Activated naive CD8-positive, alpha-beta T cell treated with anti-CD3 and anti-CD28 coated beads for 36 hours (primary cell): ENCODE measurements at places on chromosomes 4 and X.

DNA sequence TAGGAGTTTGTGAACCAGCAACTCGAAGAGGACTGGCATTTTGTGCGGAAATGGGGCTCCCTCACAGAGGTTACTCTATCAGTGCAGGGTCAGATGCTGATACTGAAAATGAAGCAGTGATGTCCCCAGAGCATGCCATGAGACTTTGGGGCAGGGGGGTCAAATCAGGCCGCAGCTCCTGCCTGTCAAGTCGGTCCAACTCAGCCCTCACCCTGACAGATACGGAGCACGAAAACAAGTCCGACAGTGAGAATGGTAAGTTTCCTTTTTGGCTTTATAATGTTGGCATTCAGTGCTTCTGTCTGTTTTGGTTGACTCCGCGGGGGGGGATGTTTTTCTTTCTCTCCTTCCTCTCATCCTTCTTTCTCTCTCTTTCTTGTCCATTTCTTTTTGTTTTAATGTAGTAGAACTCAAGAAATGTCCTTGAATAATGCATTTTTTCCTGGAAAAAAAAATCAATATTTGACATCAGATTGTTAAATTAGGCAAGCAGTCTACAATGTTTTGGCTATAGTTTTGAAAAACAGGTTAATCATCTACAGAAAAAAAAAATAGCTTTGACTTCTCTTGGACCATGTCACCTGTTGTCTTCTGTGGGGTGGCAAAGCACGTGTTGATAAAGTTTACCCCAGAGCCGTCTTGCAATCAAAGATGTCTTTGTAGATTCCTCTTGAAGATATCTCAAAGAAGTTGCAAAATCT lies 103.6 kb downstream of the TENM3 start:
- no peak for DNase-seq

- no peak for DNase-seq
Observed at GRCh38 chr4:156237231-156237630, 283.6 kb upstream of the CTSO start.

DNA sequence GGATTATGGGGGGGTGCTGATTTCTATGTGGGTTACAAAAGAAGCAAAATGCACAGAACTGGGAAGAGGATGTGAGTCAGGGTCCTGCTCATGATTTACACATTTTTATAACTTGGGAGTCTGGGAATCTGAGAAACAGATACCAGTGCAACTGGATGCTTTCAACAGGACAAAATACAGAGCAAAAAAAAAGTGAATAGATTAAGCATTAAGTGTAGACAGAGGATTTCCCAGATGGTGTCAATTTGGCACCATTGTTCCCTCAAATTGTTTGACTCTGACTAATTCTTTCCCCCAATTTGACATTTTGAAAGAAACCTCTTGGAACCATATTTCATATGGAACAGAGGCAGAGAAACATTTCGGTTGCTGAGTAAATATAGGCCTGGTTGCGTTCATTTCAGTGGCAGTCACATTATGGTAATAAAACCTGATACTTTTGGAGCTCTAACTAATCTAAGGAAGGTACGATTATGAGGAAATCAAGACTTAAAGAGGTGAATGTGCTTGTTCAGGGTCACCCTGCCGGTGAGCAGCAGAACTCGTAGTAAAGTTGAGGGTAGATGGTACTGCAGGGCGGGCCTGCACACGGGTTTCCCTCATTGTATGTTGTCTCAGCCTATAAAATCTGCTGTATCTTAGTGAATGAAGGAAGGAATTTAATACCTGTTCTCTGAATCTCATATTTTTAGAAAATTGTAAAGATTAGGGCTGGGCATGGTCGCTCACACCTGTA lies 18.7 kb upstream of the CDKL5 start:
- no peak for DNase-seq

GRCh38 chrX:134368126-134368525 lies 91.8 kb upstream of the HPRT1 start:
- no peak for DNase-seq

DNA sequence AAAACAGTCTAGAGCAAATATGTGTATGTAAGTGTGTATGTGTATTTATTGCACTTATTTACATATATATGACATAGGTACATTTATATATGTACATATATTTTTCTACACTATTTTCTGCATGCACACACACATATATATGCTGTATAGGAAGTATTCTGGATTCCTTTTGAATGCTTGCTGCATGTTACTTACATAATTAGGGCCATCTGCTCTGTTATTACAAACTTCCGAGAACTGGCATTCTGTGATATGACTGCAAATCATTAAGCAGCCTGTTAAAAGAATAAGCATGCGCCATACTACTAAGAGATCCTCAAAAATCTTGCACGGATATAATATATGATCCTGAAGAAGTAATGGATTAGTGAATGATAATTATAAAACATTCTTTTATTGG lies 1157.6 kb upstream of the TENM3 start:
- DNase-seq = no peak

DNA sequence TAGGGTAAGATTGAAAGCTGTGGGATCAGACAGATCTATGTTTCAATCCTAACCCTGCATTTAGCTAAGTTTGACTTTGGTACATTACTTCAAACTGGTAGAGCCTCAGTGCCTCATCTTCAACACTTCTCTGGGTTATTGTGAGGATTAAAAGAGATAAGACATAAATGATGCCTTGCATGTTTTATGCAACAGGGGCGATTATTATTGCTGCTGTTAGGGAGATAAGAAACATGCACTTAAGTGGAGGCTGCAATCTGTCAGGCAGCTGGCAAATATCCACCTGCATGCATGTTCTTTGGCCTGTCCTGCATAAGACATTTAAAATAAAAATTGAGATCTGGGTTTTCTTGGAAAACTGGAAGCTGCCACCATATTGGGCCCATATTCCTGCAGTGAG lies 24.6 kb downstream of the UNC5C start:
- DNase-seq = no peak

GRCh38 chrX:21725916-21726315 lies 32.0 kb downstream of the SMPX start:
- DNase-seq = no peak

DNA sequence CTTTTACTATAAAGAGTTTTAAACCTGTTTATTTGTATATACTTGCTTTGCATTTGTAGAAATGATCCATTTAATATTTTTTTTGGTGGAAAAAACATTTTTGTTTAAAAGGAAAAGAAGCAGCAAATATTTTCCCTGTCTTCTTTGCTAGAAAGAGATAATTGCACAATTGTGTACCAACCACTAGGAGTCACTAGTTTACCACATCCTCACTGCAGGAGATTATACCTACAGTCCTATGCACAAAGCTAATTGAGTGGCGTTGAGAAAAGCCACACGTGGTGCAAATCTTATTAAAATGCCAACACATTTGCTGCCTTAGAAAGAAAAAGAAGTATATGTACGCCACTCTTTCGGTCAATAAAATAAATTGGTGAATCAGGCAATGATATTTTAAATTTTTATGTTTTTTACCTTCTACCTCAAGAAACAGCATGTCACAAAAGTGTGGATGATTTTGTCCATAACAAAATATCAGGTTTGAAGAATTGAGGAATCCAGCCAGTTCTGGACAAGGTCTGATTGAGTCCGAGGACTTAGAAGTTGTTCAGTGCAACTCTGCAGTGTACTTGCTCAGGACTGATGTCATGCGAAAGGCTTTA lies 102.9 kb downstream of the GRXCR1 start:
- DNase-seq = no peak

DNA sequence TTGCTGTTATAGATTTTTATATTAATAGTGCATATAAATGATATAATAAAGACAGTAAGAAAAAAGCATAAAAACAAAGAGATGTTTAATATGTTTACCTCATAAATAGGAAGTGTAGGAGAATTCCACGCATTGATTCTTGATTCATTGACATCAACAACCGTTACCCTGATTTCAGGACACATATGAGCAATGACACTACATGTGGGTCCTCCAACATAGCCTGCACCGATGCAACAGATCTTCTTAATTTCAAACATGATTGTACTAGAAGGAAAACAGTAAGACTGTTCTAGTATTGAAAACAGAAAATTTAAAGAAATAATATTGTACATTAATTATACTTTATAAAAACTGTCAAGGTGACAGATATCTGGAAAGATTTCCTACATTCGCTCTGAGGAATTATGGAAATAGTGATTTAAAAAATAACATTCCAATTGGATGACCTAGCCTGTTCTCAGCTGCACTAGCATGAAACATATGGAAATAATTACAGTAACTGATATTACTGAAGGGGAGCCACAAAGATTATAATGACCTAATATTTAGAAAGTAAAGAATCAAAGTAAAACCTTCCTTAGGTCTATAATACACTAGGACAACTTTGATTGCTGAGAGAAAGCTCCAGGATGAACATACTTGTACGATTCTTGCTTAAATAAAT lies 5.9 kb downstream of the UGDH start:
- no peak for DNase-seq

GRCh38 chr4:172517391-172517790 lies 651.2 kb upstream of the GALNT7 start:
- no peak for DNase-seq

DNA sequence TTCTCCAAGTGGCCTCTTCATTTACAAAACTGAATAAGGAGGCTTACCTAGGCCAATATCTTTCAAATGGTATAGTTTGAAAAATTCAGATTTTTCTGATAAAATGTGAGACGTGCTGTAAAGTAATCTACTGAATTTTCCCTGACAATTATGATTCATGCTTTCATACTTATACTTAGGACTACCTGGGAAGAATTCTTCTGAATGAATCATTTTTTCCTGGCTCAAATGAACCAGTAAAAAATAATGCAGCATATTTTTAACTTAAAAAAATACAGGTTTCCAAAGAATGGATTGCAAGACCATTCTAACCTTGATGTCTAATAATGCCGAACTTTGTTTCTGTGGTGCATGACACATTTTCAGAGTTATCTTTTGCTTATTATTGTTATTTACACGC lies 375.4 kb downstream of the ZNF674 start:
- DNase-seq = no peak

DNA sequence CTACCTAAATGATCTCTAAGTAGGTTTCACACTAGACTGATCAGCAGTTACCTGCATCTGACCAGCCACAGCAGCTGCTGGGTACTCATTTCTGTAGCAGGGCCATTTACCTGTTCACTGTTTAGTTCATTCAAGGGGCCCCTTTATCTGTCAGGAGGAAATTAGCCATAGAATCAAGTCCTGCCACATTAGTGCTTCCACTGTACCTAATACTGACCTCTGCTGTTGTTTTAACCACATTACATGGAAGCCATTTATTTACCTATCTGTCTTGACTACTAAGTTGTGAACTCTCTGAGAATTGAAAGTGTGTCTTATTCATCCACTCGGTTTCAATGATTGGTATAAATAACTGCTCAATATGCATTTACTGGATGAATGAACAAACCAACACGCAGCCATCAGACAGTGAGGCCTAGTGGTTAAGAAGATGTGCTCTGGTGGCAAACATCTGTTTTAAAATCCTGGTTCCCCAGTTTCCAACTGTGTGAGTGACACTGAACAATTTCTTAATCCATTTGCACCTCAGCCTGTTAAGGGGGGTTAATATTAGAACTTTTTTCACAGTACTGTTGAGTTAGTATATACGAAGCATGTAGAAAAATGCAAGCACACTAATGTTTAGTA lies 30.0 kb upstream of the ANXA5 start:
- DNase-seq = no peak

- no peak for DNase-seq
Observed at GRCh38 chr4:39102297-39102696, 40.3 kb downstream of the KLHL5 start.

- no peak for DNase-seq
Observed at GRCh38 chr4:4204401-4204745, 22.4 kb downstream of the OTOP1 start.

GRCh38 chrX:122584981-122585380 lies 599.1 kb upstream of the GRIA3 start:
- DNase-seq = no peak

GRCh38 chrX:22399437-22400192 lies 126.9 kb downstream of the CBLL2 start:
- no peak for DNase-seq

GRCh38 chr4:1193206-1194009 lies 21.0 kb upstream of the SPON2 start:
- DNase-seq = no peak

GRCh38 chrX:9707306-9708033 lies 58.2 kb downstream of the GPR143 start:
- no peak for DNase-seq

DNA sequence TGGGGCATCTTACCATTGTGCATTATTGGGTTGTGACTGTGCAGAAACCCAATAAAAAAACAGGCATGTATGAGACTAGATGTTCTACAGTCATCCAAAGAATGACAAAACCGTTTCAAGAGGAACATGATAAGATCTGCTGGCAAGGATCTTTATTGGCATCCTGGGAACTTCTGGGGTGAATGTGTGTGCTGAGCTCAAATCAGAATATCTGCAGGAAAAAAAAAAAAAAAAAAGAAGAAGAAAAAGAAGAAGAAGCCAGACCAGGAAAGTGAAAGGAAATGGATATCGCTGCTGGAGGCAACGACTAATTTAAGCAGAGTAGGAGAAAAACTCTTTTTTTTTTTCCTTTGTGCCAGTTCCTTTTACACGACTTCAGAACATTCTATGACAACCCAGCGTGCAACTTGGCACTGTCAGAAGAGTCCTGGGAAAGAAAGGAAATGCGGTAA lies 484.2 kb upstream of the BOD1L1 start:
- DNase-seq = no peak

DNA sequence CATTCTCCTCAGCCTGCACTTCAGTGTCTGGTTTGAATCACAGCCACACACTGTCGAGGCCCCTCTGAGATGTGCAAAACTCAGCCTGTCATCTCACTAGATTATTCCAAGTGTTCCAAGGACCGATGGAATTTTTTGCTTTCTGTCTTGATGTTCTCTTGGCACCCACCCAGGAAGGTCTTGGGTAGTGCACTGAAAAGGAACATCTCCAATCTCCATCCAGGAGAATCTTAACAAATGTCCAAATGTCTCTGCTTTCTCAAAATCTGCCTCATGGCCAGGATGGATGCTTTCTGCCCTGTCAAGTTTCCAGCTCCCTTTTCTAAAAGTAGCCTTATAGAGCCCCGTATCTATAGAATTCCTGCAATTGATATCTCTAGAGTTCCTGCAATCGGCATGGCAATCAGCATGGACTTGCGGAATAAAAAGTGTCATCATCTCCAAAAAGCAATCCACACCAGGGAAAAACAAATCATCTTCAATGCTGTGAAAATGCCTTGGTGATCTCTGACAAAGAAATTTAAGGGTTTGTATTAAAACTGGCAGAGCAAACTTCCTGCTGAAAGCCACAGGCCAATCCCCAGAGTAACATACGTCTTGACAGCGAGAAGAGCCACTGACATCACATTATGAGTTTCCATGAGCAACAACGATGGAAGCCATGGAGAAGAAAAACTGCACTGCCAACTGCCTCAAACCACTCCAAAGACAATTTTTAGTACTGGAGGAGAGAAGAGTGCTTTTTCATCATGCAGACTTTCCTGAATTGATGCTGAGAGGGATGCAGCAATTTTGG lies 215.3 kb upstream of the FAM9B start:
- no peak for DNase-seq

DNA sequence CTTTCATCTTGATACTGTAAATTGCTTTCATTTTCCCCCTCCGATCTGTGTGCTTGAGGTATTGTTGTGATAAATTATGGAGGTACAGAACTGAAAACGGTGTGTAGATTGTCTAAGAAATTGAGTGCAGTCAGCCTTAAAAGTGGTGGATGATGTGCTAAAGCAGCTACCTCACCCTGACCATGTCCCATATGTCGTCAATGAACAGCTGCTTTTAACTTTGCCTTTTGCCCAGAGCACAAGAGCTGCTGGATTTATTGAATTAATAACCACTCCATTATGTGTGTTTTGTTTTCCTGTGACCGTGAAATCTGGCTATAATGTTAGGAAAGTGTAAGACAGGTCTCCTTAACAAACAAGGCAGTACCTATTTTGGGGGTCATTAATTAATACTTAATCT lies 581.9 kb upstream of the PITX2 start:
- DNase-seq = no peak

GRCh38 chr4:162475246-162475645 lies 311.4 kb upstream of the FSTL5 start:
- DNase-seq = no peak
